ENCODE measurements at places on chromosomes 2 and 18.

DNA sequence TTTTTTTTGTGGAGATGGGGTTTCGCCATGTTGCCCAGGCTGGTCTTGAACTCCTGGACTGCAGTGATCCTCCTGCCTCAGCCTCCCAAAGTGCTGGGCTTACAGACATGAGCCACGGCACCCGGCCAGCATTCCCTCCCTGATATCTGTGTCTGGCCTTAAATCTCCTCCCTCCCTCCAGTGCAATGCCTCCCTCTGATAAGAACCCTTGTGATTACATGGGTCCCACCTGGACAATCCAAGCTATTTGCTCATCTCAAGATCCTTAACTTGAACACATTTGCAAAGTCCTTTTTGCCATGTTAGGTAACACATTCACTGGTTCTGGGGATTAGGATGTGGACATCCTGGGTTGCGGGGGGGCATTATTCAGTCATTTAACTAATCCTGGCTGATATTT lies 40.5 kb upstream of the CREB1 start:
- DNase-seq, result no peak

DNA sequence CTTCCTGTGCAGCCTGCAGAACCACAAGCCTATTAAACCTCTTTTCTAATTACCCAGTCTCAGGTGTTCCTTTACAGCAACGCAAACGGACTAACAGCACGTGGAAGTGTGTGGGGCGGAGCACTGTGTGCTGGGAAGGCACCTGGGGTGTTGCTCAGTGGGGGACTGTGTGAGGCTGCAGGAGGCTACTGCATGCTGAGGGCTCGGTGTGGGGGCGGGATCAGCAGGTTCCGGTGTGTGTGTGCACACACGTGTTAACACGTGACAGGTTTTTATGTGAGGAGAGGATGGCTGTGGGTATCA lies 58.9 kb downstream of the ANKMY1 start:
- no peak for DNase-seq

- peak; percentile 70 for DNase-seq
Observed at GRCh38 chr18:2441544-2441943, 129.8 kb downstream of the METTL4 start.

GRCh38 chr18:78244779-78245178 lies 734.8 kb upstream of the SALL3 start:
- no peak for DNase-seq

- peak; percentile 49 for DNase-seq
Observed at GRCh38 chr2:86372641-86373502, 35.4 kb upstream of the REEP1 start.

DNA sequence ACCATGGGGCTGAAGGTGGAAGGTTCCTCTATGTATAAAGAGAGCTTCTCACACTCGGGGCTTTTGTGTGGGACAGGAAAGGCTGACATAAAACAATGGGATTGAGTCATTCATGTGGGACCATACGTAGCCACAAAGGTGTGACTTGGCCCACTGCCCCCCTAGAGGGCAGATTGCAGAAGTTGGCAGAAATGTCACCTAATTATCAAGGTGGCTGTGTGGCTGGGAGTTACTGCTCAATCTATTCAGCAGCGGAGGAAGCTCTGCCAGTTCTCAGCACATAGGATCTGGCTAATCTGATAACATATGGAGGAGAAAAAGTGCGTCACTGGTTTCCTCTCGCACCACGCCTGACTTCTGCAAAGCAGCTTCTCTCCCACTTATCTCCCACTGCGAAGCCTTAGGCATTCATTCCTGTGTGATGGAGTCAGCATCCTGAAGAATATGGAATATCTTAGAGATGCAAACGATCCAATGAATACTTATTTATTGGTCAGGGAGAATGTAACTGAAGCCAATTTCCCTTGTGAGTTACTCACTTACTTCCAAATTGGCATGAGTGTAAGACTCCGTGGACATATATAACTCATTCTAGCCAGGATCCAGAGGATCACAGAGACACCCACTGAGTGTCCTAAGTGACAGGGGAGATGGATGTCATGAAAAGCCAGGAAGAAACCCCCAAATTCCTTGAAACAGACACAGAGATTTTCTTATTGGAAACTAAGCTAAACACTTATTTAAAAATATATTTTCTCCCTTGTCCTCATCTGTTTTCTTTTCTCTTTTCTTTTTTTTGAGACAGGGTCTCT lies 344.8 kb downstream of the TGIF1 start:
- peak; percentile 99 for DNase-seq

DNA sequence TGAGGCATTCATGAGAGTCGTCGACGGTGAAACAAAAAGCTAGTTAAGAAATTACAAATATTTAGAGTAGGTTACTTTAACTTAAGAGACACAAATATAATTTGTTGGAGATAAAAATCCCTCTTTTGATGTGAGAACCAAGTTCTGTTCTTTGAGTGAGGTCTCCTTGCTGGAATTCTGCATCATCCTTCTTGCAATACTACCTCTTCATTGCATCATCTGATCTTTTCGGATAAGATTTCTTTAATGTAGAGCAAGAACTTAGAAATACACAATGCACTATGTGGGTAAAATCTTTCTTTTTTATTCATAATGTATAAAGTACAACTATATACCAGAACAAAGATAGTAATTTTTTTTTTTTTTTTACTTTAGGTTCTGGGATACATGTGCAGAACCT lies 118.4 kb downstream of the ARL4C start:
- DNase-seq, result peak; percentile 29

DNA sequence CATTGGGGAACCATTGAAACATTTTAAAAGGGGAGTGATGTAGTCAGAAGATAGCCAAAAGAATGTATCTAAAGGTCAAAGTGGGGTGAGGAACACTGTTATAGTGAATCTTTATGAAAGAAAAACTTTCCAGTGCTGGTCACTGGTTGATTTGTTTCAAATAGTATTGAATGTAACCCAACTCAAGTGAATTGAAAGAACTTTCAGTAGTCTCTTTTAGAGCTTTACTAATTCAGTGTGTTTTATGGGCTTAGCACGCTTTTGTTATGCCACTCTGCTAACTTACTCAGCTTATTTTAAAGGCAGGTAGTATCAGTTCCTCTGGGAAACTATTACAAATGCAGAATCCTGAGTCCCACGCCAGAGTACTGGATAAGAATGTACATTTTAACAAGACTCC lies 57.3 kb downstream of the GTF2A1L start:
- DNase-seq, result no peak

DNA sequence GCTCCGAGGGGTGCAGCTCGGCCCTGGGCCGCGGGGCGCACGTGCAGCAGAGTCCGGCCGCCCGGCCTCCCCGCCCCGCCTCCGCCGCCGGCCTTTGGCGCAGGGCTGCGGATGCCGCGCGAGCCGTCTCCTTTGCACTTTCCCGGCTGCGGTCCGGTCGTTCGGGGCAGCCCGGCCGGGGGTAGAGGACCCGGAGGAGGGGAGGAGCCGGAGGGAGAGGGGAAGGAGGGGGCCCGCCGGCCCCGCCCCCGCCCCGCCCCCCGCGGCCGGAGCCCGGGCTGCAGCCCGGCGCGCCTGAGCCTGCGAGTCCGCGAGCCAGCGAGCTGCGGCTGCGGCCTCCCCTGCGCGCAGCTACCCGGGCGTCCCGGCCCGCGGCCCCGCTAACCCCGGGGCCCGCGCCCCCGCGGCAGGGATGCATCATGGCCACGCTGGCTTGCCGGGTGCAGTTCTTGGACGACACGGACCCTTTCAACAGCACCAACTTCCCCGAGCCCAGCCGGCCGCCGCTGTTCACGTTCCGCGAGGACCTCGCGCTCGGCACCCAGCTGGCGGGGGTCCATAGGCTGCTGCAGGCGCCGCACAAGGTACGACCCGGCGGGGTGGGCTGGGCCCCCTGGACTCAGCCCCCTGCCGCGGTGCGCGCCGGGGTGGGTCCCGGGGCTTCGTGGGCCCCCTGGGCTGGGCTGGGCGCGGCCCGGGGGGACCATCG lies at the start of gene FHOD3:
Gene FHOD3, plus strand, starts transcription at position 297 of the 709 bp plus-strand sequence. Its CDS starts 123 bp downstream, at position 420.
- DNase-seq, result peak; percentile 79

DNA sequence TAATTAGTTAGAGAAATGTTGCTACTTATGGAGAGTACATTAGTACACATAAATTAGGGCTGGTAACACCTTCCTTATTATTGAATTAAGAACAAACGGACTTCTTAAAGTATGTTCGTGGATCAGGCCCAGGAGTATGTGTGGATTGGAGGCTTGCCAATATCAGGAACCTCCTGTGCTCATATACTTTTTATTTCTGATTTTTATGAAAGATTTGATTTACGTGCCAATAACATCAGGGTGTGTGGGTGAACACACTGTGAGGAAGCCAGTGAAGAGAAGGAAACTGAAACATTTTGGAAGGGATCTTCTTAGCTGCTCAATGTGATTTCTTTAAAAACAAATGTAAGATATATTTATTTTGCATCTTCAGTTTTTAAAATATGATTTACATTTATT lies 113.0 kb downstream of the EFEMP1 start:
- no peak for DNase-seq

DNA sequence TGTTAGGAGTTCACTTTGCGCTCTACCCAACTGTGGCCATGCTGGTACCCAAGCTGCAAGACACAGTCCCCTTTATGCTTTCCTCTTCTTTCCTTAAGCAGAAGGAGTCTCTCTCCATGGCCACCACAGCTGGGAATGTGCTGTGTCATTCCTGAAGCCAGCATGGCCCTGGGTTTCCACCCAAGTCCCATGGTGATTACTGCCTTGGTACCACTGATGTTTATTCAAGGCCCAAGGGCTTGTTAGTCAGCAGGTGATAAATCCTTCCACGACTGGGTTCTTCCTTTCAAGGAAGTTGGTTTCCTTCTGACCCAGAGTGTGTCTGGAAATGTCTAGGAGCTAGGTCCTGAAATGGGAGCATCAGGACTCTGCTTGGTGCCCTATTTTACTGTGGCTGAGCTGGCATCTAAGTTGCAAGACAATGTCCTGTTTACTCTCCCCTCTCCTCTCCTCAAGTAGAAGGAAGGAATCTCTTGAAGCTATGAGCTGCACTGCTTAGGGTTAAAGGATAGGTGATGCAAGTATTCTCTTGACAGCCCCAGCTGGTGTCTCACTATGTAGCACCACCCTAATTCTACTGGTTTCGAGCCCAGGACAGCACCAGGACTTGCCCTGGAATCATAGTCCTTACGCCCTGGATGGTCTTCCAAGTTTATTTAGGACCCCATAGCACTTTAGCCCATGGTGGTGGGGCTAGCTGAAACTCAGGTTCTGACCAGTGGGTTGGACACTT lies 18.7 kb upstream of the NUP35 start:
- DNase-seq, result peak; percentile 62

DNA sequence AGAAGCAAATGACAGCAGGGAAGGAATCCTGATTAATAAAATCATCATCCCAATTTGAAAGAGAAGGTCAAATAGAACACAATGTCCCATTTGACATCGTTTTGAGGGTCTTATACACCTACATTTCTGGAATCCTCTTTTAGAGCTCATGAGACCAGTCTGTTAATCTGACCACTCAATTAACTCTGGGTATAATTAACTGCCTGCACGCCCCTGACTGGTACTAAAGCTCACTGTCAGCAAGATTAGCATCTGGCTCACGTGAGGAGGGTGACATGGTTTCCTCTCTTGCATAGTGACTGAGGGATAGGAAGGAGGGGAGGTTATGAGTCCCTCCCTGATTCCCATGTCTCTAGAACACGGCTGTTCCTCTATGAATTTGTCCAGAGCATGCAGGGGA lies 124.3 kb downstream of the ICOS start:
- DNase-seq, result no peak

- DNase-seq, result no peak
Observed at GRCh38 chr18:45833846-45834245, 8.4 kb downstream of the SIGLEC15 start.

DNA sequence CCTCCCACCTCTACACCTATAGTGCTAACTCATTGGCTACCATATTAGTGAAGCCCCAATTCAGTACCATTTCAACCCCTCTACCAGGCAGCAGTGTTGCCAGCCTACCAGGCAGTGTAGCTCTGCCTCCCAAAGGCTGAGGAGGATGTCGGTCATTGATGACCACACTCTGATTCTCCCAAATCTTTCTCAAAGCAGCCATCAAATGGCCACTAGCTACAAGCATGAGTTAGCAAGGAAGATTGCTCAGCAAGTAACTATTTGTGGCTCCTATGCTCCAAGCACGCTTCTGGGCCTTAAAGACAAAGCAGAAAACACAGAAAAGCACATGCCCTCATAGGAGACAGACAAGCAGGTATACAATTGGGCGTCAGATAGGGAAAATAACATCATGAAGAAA lies 42.7 kb upstream of the AFF3 start:
- no peak for DNase-seq

GRCh38 chr2:10922307-10923007 lies 10.7 kb downstream of the KCNF1 start:
- DNase-seq, result no peak
